Hepatocyte (in vitro differentiated cells): ENCODE measurements at places on chromosomes 16 and 17. TPM values are rescaled to one million over a fixed set of nuclear protein-coding genes. Genes with fewer than 3 reads are reported as not detected.

The ZFP3 gene
- 0.12 and 0.23 TPM in 2 replicates for total RNA-seq

The TBC1D26 gene
- 0.40 and 1.7 TPM in 2 replicates for total RNA-seq

The KRTAP2-2 gene
- total RNA-seq, result not detected in 2 replicates

The METTL9 gene
- 222 and 229 TPM in 2 replicates for total RNA-seq

The TP53TG3F gene
- total RNA-seq, result not detected in 2 replicates

The SSTR5 gene
- 0.77 TPM in 1 of 2 replicates, not detected in the other for total RNA-seq

The GNG13 gene
- not detected in 2 replicates for total RNA-seq

The PRAC2 gene
- total RNA-seq, result not detected in 2 replicates

The MARVELD3 gene
- 35.5 and 37.7 TPM in 2 replicates for total RNA-seq

The GH2 gene
- total RNA-seq, result not detected in 2 replicates

The DNAH2 gene
- total RNA-seq, result 0.77 and 1.0 TPM in 2 replicates

The AIPL1 gene
- total RNA-seq, result not detected in 2 replicates

The MLKL gene
- total RNA-seq, result 3.3 and 5.6 TPM in 2 replicates

The TMEM114 gene
- not detected in 2 replicates for total RNA-seq

The HOXB13 gene
- total RNA-seq, result 0.13 and 0.20 TPM in 2 replicates

The MYH1 gene
- total RNA-seq, result 0.12 TPM in 1 of 2 replicates, not detected in the other

The SLC52A1 gene
- total RNA-seq, result 0.13 TPM in 1 of 2 replicates, not detected in the other

The ANKRD40CL gene
- 3.3 and 4.2 TPM in 2 replicates for total RNA-seq

The SLC25A11 gene
- 42.9 and 59.5 TPM in 2 replicates for total RNA-seq

The CD300E gene
- 0.03 TPM in 1 of 2 replicates, not detected in the other for total RNA-seq

The NXPH3 gene
- total RNA-seq, result 0.40 and 1.2 TPM in 2 replicates

The GJC1 gene
- total RNA-seq, result 9.2 and 11.4 TPM in 2 replicates

The MOSMO gene
- total RNA-seq, result 16.1 and 24.5 TPM in 2 replicates

The KRT12 gene
- not detected in 2 replicates for total RNA-seq

The ACSM2B gene
- total RNA-seq, result 32.5 and 32.7 TPM in 2 replicates

The PTX4 gene
- not detected in 2 replicates for total RNA-seq

The KRTAP4-4 gene
- not detected in 2 replicates for total RNA-seq

The MEOX1 gene
- 0.64 and 0.90 TPM in 2 replicates for total RNA-seq

The RUNDC3A gene
- total RNA-seq, result 2.0 and 2.1 TPM in 2 replicates

The FSCN2 gene
- total RNA-seq, result 1.8 and 3.7 TPM in 2 replicates

The MC1R gene
- 4.2 and 4.5 TPM in 2 replicates for total RNA-seq

The MSL1 gene
- total RNA-seq, result 71.9 and 81.6 TPM in 2 replicates

The KRTAP1-5 gene
- total RNA-seq, result not detected in 2 replicates

The CD300H gene
- 0.67 TPM in 1 of 2 replicates, not detected in the other for total RNA-seq

The PSKH1 gene
- total RNA-seq, result 29.2 and 30.5 TPM in 2 replicates

The KRTAP4-5 gene
- not detected in 2 replicates for total RNA-seq

The OR1A1 gene
- total RNA-seq, result not detected in 2 replicates
